Activated T-helper 1 cell treated with anti-CD3 and anti-CD28 coated beads, Interleukin-12 subunit alpha, Interleukin-12 subunit beta, Interleukin-2, Interleukin-4 antibody, amounts not matched to agents 30 ng/mL and 10 ng/mL and 1 ng/mL, durations not matched to agents 14 hours and 24 hours and 36 hours (primary cell): ENCODE measurements at places on chromosomes 1 and 21.

- H3K27ac ChIP-seq: no peak overlapping the region
- no peak overlapping the region for H3K4me3 ChIP-seq
- no peak for DNase-seq
- peaks cover 35% of the 10 kb centered on the region for H3K4me1 ChIP-seq
These were observed 2.2 kb upstream of the INAVA start for GRCh38 chr1:200892546-200892945.

GRCh38 chr1:16433030-16433429, 4.2 kb downstream of the SPATA21 start:
- DNase-seq: no peak
- H3K4me3 ChIP-seq: no peak overlapping the region
- no peaks in the 10 kb centered on the region for H3K4me1 ChIP-seq

GRCh38 chr1:178371933-178372388, 124.8 kb downstream of the CLEC20A start:
- H3K4me1 ChIP-seq: no peaks in the 10 kb centered on the region
- no peak overlapping the region for H3K4me3 ChIP-seq
- no peaks in the 10 kb centered on the region for H3K36me3 ChIP-seq

GRCh38 chr1:58927722-58928085, 143.9 kb upstream of the JUN start:
- no peak overlapping the region for H3K4me3 ChIP-seq
- peaks cover 2% of the 10 kb centered on the region for H3K27me3 ChIP-seq
- no peak overlapping the region for H3K27ac ChIP-seq
- peaks cover 64% of the 10 kb centered on the region for H3K4me1 ChIP-seq

- no peak for DNase-seq
- H3K4me3 ChIP-seq: no peak overlapping the region
- no peak overlapping the region for H3K27ac ChIP-seq
- no peaks in the 10 kb centered on the region for H3K27me3 ChIP-seq
These were observed 18.4 kb upstream of the UQCRHL start for GRCh38 chr1:15825800-15826199.

DNA sequence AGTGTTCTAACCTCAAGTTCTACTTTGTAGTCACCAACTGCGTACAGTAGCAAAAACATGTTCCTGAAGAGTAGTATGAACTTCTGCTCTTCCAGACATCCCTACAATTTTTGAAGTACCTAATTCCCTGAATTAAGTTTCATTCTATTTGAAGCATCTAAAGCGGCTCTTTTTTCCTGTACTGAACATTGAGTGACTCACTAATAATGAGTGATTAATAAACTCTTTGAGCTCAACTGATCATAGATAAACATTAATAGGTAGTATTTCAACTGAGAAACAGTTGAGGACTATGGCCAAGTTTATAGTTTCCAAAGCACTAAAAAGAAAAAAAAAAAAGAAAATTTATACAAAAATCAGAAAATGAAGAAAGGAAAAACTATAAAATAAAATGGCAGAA, 683.1 kb downstream of the LTN1 start:
- H3K36me3 ChIP-seq: no peaks in the 10 kb centered on the region
- H3K27me3 ChIP-seq: no peaks in the 10 kb centered on the region
- no peak overlapping the region for H3K4me3 ChIP-seq
- no peak overlapping the region for H3K27ac ChIP-seq
- H3K4me1 ChIP-seq: no peaks in the 10 kb centered on the region

DNA sequence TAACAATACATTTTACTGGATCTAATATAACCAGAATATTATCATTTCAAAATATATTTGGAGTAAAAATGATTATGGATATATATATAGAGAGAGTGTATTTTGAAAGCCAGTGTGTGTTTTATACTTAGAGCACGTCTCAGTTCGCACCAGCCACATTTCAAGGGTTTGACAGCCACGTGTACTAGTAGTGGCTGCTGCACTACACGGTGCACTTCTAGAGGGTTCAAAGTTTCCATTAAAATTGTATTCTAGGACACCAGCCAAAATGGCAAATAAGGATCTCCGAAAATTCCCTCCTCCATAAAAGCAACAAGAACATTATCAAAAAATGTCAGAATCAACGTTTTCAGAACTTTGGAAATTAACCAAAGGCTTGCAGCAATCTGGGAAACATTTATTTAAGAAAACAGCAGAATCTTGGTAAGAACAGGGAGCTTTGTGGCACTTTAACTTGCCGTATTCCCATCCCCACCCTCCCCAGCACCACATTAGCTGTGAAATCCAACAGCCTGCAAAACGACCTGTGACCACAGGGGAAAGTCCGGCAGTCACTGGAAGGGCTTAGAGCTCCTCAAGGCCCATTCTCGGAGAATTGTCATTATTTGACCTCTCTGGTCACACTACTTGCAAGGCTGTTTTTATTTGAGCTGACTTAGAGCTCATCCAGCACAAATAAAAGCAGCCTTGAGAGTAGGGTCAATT, 33.5 kb upstream of the MRPS6 start:
- no peak overlapping the region for H3K27ac ChIP-seq
- H3K4me1 ChIP-seq: no peaks in the 10 kb centered on the region
- no peak for DNase-seq

- no peaks in the 10 kb centered on the region for H3K4me1 ChIP-seq
- no peak overlapping the region for H3K4me3 ChIP-seq
- peaks cover 10% of the 10 kb centered on the region for H3K27me3 ChIP-seq
- H3K27ac ChIP-seq: no peak overlapping the region
- no peaks in the 10 kb centered on the region for H3K36me3 ChIP-seq
- DNase-seq: no peak
These were observed 219.6 kb upstream of the POU3F1 start for GRCh38 chr1:38266197-38266520.

- no peak overlapping the region for H3K4me3 ChIP-seq
- H3K4me1 ChIP-seq: peaks cover 17% of the 10 kb centered on the region
- H3K36me3 ChIP-seq: peaks cover 11% of the 10 kb centered on the region
These were observed 4.8 kb downstream of the RGS16 start for GRCh38 chr1:182599339-182599738.

DNA sequence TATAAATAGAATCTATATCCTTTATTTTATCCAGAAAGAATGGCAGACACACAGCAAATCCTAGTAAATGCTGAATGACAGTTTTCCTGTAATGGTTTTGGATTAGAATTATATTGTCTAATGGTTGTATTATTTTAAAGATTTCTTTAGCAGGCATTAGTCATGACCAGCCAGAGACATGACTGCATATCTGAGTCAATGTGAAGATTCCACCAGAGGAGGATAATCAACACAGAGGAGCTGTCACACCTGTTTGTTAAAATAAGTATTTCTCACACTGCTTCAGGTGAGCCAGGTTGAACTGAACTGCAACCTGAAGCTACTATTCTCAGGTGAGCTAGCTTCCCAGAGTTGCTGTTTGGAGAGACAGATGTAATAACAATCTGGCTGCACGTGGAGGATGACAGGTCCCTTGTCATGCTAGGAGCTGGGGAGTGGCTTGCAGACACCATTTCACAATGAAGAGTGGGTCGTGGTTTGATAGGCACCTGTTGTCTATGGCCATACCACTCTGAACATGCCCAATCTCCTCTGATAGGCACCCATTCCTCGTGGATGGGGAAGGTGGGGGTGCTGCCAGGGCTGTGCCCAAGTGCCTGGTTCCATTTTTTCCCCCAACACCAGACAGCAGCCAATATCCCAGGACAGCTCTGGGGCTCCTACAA, 94.3 kb downstream of the KCNJ6 start:
- H3K4me3 ChIP-seq: no peak overlapping the region
- no peaks in the 10 kb centered on the region for H3K4me1 ChIP-seq
- no peak overlapping the region for H3K27ac ChIP-seq

GRCh38 chr1:216388558-216388957, 34.7 kb downstream of the USH2A start:
- no peaks in the 10 kb centered on the region for H3K4me1 ChIP-seq
- no peak overlapping the region for H3K4me3 ChIP-seq
- H3K27ac ChIP-seq: no peak overlapping the region
- no peak for DNase-seq
- no peaks in the 10 kb centered on the region for H3K36me3 ChIP-seq

- H3K27me3 ChIP-seq: no peaks in the 10 kb centered on the region
- no peak overlapping the region for H3K27ac ChIP-seq
- H3K4me3 ChIP-seq: no peak overlapping the region
- H3K36me3 ChIP-seq: no peaks in the 10 kb centered on the region
- DNase-seq: no peak
These were observed 88.6 kb downstream of the TGFB2 start for GRCh38 chr1:218433744-218434143.

GRCh38 chr1:28417441-28417922, 47.9 kb downstream of the PHACTR4 start:
- H3K4me3 ChIP-seq: no peak overlapping the region
- H3K27me3 ChIP-seq: no peaks in the 10 kb centered on the region
- no peak overlapping the region for H3K27ac ChIP-seq
- H3K36me3 ChIP-seq: peaks cover 5% of the 10 kb centered on the region
- peaks cover 23% of the 10 kb centered on the region for H3K4me1 ChIP-seq

DNA sequence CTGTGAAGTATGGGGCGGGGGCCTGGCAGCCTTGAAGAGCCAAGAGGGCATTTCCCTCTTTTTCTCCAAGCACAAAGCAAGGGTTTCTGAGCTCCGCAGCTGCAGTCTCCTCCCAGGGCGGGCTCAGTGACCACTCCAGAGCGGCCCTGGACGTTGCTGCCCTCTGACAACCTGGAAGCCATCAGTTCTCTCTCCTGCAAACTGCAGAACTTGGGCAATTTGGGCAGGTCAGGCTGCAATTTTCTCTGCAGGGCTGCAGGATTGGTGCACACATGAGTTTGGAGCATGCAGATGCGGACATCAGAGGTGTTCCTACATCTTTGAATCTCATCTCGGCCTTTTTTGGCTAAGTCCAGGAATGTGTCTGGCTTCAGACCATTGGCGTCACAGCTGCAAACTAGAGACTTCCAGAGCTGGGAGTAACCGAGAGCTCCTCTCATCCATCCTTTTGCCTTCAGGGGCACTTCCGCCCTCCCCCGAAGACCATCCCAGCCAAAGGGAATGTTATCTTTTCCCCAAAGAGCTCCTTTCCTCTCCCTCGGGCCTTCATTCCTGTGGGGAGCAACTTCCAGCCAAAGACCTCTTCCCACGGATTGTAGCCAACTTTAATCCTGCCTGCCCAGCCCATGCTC, 139.6 kb upstream of the WNT4 start:
- no peak overlapping the region for H3K27ac ChIP-seq
- H3K36me3 ChIP-seq: no peaks in the 10 kb centered on the region
- no peak for DNase-seq
- H3K27me3 ChIP-seq: peaks cover 1% of the 10 kb centered on the region

DNA sequence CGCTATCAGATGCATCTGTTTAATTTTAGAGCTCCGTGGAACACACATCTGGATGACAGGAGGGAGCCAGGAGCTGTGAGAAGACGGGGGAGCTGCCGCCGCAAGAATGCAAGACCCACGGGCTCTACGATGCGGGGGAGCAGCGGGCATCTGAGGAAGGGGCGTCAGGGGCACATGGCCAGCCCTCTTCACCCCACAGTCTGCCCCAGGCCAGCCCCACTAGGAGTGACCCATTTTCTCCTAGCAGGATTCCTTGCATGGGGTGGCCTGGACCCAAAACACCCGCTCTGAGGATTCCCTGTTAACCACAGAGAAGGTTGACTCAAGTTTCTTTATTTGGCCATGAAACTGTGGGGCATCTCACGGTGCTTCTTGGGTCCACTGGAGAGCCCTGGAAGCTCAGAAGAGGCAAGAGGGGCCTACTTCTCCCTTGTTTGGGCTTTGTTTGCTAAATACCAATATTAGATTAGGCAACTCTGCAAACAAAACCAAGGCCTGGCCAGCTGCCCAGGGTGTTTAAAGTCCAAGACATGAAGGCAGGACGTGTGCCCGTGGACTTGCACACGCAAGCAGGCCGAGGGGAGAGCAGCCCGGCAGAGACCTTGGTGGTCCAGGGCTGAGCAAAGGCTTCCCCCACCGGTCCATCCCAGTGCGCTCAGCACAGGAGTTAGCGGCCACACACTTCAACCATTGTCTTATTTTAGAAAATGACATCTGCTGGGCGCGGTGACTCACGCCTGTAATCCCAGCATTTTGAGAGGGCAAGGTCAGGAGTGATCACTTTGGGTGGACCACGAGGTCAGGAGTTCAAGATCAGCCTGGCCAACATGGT, 89.8 kb downstream of the DHRS3 start:
- H3K4me3 ChIP-seq: no peak overlapping the region
- no peak overlapping the region for H3K27ac ChIP-seq
- no peak for DNase-seq
- peaks cover 4% of the 10 kb centered on the region for H3K36me3 ChIP-seq
- no peaks in the 10 kb centered on the region for H3K27me3 ChIP-seq

DNA sequence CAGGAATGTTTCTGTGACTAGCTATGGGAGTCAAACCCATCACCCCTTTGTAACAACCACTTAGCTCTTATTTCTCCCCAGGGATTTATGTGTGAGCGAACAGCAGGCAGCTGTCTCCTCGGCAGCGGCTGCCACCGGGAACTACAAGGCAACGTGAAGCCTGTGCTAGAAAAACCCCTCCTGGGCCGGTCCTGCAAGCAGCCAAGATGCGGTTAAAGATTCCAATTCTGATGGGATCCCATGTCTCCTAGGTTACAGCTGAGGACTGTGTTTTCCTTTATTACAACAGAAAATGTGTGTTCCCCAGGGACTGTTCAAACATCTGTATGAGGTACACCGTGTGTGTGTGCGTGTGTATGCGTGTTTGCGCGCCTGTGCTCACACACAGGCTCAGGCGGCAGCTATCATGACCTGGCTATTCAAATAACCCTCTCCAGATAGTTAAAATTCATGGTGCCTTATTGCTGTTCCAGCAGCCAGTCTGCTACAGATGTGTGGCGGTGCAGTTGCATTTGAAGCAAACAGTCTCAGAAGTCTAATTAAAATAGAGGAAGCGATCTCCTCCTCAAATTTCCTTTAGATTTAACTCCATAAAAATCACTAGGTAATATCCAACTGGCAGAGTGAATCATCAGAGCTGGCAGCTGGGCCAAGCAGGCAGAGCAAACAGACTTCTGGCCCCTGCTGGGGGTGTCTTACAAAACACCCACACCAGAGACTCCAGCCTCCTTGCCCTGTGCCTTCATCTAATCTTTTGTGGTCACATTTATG, 68.0 kb downstream of the LMX1A start:
- no peak for DNase-seq
- peaks cover 15% of the 10 kb centered on the region for H3K27me3 ChIP-seq
- no peaks in the 10 kb centered on the region for H3K4me1 ChIP-seq
- H3K36me3 ChIP-seq: no peaks in the 10 kb centered on the region
